Central memory CD4-positive, alpha-beta T cell (primary cell): ENCODE measurements at places on chromosomes 5 and 9.

- DNase-seq = no peak
Measured at GRCh38 chr9:132068605-132069004, 11.1 kb downstream of the MED27 start.

DNA sequence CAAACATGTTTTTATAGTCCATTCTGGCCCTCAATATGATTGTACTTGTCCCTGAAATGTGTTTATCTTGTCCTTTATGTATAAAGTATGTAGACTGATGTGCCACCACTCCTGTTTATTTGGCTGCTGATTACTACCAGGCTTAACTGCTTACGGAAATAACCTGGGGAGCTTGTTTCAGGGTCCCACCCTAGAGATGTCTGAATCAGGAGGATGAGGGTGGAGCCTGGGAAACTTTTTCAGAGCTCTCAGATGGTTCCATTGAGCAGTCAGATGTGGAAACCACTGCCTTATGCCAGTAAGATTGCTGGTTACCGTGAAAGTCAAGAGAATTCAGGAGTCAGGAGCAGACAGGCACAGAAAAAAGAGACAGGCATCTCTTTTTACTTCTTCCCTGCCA, 19.2 kb downstream of the SLC23A1 start:
- no peak for DNase-seq

- no peak for DNase-seq
Measured at GRCh38 chr9:123556464-123557435, 200.8 kb downstream of the CRB2 start.

DNA sequence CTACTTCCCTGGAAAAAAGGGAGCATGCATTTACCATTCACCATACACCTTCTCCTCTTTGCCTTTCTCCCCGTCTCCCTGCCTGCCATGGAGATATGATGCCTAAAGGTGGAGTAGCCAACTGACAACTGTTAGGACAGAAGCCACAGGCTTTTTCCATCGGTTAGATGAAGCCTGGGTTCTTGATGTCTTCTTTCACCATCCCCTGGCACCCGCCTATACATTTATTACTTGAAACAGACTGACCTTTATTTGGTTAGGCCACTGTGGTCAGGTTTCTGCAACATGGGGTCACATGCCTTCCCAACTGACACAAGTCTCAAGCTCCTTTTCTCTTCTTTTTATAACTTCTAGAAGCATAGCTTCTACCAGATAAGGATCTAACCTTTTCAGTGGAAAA, 7.1 kb downstream of the LCP2 start:
- DNase-seq = no peak

GRCh38 chr5:141785135-141785534, 93.1 kb downstream of the PCDH1 start:
- no peak for DNase-seq

DNA sequence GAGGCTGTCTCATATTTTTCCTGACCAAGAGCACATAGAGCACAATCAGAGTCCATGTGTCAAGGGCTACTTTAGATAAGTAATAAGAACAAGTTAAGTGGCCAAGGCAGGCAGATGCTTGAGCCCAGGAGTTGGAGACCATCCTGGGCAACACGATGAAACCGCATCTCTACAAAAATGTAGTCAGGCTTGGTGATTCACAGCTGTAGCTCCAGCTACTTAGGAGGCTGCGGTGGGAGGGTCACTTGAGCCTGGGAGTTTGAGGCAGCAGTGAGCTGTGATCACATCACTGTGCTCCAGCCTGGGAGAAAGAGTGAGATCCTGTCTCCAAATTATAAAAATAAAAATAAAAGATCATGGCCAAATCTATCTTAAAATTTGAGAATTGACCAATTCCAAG, 767.9 kb upstream of the CTNND2 start:
- DNase-seq = no peak

- no peak for DNase-seq
Measured at GRCh38 chr5:134523543-134524271, 1.8 kb upstream of the JADE2 start.

GRCh38 chr9:19231126-19231903, 822 bp downstream of the DENND4C start:
- no peak for DNase-seq

DNA sequence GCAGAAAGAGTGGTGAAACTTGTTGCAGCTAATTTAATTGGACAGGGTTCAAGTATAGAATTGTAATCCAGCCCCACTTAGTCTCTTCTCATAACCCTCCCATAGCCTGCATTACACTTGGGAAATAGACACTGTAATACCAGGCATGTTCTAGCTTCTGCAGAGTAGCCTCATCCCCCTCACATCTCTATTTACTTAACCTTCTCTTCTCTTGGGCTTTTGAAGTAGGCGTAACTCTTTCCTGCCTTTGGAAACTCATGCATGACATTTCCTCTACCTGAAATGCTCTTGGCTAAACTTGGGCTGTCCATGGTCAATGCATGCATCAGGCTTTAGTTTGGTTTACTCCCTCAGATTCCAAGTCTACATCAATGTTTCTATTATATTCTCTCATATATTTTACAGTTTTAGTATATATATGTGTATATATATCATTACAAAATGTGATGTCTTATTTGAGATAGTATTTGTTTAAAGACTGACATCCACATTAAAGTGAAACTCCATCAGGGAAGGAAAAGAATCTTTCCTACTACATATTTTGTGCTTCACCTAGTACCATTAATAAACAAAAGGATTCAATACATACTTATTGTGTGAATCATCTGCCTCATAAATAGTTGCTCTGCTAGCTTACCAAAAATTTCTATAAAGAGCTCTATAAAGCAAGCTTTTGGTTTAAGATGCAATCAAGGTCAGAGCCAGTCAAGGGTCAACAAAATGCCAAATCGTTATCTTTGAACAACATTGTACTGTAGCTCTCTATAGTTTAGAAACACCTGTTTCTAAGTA, 1158.0 kb downstream of the MAT2B start:
- DNase-seq = no peak

GRCh38 chr9:27627188-27627564, 53.9 kb upstream of the C9orf72 start:
- no peak for DNase-seq

- no peak for DNase-seq
Measured at GRCh38 chr5:176823869-176824412, 13.6 kb downstream of the UNC5A start.

DNA sequence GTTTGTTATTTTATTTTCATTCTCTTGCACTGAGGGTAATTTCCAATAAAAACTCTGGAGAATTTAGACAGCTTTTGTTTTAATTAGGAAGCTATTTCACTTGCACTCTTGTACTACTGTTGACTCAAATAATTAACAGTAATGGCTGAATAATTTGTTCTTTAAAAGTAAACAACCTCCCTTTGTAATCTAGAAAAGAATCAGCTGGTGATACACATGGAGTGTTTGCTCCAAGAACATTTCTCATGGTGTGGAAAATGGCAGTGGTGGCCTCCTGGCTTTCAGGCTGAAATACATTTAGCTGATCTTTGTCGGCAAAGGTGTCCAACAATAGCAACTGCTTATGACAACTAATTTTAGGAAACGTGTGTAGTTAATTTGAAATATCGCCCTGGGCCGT, 129.4 kb downstream of the C9orf152 start:
- DNase-seq = no peak
